Right renal pelvis (tissue), 4 donors: ENCODE measurements at places on chromosomes 1 and 21. TPM values are rescaled to one million over a fixed set of nuclear protein-coding genes. Genes with fewer than 3 reads are reported as not detected.

- no peak for DNase-seq
Observed at GRCh38 chr1:236045771-236046170, 19.1 kb downstream of the NID1 start.

DNA sequence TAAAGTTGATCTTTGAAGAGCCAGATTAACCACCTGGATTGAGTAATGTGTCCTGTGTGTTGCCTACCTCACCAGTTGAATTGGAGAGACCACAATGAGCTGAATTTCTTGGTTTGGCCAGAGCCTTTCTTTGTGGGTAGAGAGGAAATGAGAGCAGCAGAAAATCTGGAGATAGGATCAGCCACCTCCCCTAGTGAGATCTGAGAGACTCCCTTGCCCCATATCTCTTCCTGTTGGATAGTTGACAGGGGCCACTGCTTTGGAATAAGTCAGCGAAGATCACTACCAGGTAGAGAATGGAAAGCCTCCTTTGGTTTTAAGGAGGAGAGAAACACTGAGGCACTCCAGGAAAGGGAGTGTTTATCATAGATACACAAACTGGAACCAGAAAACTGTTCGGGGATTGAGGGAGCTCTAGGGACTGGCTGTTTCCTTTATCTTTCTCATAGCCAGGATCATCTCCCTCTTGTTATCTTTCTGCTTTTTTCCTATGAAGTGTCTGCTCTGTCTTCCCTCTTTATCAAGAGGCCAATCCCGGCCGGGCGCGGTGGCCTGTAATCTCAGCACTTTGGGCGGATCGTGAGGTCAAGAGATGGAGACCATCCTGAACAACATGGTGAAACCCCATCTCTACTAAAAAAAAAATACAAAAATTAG lies 21.3 kb upstream of the ZNF326 start:
- no peak for DNase-seq

GRCh38 chr1:22801347-22801746 lies 90.7 kb downstream of the EPHB2 start:
- DNase-seq = no peak

DNA sequence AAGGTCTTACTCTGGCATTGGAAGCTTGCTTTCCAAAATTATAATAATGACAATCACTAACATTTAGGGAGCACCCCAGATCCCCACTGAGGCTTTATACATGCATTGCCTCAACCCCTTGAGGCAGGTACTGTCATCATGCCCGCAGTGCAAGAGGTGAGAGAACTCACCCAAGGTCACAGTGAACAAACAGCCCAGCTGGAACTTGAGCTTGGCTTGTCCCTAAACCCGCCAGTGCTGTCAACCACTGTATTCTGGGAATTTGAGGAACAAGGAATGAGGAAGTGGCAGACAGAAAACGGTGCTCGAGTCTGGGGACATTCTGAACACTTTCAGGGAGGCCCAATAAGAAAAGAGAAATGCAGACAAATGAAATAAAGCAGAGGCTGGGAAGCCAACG lies 34.6 kb upstream of the TLR5 start:
- no peak for DNase-seq

DNA sequence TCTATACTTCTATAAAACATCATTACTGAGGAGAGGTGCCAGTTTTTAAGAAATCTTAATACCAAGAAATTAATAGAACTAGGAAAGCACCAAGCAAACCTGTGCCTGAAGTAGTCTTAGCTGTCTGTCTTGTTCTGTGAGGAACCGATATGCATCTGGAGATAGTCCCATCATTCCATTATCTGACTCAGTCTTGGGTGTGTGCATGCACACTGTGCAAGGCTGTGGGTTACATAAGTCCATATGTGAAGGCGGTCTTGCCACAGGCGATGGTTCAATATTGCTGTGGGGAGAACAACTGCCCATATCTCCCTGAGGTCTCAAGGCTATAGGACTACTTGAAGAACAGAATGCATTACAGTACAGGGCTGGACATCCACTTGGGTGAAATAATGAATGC lies 33.8 kb downstream of the STIL start:
- DNase-seq = no peak

- DNase-seq = no peak
Observed at GRCh38 chr1:6750490-6750889, 34.8 kb upstream of the CAMTA1 start.

GRCh38 chr21:36716387-36716786 lies 17.5 kb downstream of the SIM2 start:
- no peak for DNase-seq

DNA sequence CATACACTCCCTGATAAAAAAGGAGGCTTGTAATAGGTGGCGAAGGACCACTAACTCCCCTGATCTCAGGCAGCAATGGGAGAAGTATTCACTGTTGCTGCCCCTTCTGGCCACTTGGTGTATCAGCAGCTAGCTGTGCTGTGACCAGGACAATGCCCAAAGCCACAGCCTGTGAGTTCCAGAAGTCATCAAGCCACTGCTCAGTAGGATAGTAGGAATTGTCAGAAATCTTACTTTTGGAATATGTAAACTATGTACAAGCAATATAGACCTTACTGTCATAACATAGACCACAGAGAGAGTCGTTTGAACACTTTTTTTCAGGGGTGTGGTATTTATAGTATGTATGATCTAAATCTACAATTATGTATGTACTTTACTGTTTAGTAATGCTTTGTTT lies 248.3 kb upstream of the CAMK1G start:
- DNase-seq = no peak

- no peak for DNase-seq
Observed at GRCh38 chr21:34673006-34673405, 4.2 kb downstream of the CLIC6 start.

DNA sequence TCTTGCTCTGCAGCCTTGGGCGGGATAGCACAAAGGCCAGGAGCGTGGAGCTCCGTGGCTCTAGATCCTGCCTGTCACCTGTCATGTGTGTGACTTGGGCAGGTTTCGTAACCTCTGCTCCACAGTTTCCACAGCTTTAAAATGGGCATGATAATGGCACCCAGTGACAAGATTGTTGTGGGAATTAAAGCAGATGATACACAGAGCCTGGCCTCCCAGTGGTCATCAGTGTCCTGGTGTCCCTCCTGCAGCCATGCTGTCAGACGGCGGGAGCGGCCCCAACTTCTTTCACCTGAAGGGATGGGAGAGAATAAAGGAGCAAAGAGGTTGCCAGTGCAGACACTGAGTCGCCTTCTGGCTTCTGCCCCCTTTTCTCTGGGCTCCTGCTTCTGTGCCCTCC lies 61.5 kb downstream of the SLC37A1 start:
- DNase-seq = no peak

DNA sequence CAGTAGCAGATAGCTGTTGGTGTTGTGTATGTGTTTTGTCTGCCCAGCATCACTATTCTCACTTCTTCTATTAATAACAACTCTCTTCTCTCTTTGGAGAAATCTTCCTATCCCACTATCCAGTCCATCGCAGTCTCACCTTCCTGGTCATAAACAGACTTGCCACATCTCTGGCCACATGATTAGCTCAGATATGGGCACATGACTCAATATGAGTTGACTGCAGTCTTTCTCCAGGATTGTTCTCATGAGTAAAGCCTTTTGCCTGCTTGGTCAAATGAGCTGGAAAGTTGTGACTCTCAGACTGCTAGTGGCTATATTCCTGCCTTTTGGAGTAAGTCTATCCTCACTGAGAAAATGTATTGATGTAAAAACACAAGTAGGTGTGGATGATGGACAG lies 32.9 kb upstream of the TADA1 start:
- no peak for DNase-seq

- no peak for DNase-seq
Observed at GRCh38 chr1:22584001-22584562, 20.8 kb downstream of the EPHA8 start.

DNA sequence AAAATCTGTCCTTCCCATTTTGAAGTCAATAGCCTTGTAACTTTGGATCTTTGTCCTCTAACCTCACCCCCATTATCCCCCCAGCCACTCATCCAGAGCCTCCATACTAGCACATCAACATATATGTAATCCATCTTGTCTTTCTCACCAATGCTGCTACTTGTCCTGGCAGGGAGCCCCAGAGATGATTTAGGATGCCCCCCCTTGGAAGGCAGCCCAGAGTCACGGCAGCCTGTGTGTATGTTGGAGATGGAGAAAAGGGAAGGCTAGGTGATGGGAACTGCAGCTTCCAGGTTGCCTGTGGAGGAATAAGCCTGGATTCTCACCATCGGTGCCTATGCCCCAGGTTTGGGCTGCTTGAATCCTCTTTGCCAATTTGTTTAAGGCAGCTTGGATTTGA lies 51.7 kb upstream of the SCMH1 start:
- no peak for DNase-seq

GRCh38 chr1:219563568-219563967 lies 49.3 kb downstream of the ZC3H11B start:
- DNase-seq = no peak

GRCh38 chr21:45163413-45164123 lies 89.2 kb downstream of the ADARB1 start:
- DNase-seq = no peak

DNA sequence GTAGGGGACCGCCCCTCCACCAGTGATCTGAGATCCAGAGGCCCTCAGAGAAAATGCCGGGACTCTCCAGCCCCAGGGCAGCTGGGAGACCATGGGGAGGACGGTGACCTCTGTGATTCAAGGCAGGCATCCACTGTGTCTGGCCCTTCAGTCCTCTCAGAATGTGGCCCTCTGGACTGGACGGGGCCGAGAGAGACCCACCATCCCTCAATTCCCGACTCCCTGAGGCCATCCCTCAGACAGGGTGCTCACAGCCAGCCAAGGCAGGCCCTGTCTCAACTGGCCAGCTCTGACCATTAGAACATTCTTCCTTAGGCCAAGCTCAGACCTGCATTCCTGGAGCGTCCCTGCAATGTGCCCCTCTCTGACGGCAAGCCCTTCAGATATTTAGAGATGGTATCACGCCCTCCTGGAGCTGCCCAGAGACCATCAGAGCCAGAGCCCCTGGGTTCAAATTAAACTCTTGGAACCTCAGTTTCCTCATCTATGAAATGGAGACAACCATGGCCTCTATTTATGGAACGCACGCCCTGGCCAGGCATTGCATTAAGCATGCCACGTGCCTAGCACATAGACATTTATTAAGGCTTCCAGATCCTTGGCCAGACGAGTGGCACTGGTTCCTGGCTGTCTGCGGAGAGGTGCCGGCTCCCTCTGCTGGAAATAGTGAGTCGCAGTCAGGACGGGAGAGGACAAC lies 9.6 kb upstream of the EPS8L3 start:
- peak; percentile 74 for DNase-seq

DNA sequence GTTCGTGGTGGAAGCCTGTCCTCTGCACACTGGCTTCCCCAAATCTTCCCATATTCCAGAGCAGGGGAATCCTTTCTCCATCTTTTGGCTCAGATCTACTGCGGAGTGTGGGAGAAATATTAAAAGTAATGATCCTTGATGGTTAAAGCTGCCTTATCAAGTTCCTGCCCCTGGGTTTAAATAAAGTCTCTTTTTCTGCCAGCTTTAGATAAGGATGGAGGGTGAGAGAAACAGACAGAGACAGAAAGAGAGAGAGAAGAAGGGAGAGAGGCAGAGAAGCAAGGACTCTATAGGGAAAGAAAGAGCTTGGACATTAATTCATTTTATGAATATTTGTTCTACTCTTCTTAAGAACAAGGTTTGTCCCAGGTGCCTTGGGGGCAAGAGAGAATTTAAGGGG lies 98.0 kb downstream of the KCNJ15 start:
- no peak for DNase-seq

GRCh38 chr1:78645723-78646122 lies 3.9 kb upstream of the IFI44 start:
- no peak for DNase-seq

DNA sequence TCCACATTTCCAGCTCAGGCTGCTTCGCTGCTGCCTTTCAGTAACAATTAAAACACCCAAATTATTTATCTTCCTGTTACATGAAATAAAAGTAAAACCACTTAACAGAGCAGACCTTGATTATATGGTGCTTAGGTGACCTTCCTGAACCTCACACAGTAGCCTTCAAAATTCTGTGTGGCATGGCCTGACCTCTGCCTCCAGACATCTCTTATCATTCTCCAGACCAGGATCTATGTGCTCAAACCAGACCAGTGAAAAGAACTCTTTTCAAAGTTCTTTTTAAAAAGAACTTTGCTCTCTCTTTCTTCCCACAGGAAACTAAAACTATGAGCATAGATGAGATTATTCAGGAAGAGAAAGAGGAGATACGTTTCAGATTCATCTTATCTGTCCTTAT lies 37.8 kb downstream of the KIAA0319L start:
- no peak for DNase-seq

- no peak for DNase-seq
Observed at GRCh38 chr1:98044766-98045165, 123.9 kb upstream of the DPYD start.

GRCh38 chr1:221190249-221190648 lies 311.0 kb downstream of the HLX start:
- no peak for DNase-seq

DNA sequence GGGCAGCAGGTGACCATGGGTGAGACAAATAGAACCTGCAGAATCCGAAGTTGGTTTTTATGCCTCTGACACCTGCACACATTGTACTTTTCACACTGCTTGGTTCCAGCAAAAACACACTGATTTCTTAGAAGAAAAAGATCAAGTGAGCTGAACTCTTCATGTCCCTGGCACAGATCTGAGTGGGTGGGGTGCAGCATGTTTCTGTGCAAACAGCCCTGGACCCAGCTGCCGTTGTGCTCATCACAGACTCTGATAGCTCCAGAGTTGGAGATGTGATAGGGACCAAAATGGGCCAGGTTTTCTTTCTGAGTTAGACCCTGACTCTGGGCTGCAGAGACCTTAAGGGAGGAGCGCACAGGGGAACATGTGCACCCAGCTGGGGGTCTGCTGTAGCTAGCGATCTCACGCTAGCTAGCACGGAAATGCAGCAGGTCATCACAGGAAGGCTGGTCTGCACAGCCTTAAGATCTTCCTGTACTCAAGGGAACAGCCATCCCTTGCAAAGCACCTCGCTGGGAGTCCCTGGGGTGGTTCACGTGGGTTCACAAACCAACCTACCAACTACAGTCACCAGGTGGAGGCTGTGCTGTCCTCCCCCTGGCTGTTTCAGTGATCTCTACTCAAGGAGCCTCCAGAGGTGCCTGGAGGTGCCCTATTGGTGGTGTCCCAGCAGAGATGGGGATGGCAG lies 291.1 kb downstream of the PTPRU start:
- DNase-seq = no peak

DNA sequence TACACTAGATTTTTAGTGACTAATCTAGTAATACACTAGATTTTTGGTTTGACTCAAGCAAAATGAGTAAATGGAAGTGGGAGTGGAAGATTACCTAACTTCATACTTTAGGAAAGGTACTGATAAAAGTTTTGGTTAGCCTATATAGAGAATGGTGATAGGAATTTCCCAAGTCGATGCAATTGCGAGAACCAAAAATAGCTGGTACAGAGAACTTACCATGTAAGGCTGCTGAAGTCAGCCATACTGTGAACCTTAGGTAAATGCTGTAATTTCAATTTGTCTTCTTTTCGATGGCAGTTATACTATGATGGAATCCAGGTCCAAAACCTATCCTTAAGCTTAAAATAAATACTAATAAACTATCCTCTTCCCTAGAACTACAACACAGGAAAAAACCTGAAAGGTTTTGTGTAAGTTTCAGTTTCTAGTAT lies 4.6 kb downstream of the PNRC2 start:
- no peak for DNase-seq

- DNase-seq = no peak
Observed at GRCh38 chr1:145891143-145891542, 5.5 kb upstream of the ANKRD35 start.

The OR10J1 gene
- polyA plus RNA-seq = not detected

The TXNIP gene
- 423 TPM for polyA plus RNA-seq

The LCE6A gene
- polyA plus RNA-seq = not detected

The AVPR1B gene
- 1.1 TPM for polyA plus RNA-seq

The IGSF9 gene
- 13.4 TPM for polyA plus RNA-seq

The ARHGEF16 gene
- 25.7 TPM for polyA plus RNA-seq
